ENCODE measurements at places on chromosomes 12 and 14.
A peak's percentile ranks its signal among the peaks of the same experiment; 100 is the strongest.

DNA sequence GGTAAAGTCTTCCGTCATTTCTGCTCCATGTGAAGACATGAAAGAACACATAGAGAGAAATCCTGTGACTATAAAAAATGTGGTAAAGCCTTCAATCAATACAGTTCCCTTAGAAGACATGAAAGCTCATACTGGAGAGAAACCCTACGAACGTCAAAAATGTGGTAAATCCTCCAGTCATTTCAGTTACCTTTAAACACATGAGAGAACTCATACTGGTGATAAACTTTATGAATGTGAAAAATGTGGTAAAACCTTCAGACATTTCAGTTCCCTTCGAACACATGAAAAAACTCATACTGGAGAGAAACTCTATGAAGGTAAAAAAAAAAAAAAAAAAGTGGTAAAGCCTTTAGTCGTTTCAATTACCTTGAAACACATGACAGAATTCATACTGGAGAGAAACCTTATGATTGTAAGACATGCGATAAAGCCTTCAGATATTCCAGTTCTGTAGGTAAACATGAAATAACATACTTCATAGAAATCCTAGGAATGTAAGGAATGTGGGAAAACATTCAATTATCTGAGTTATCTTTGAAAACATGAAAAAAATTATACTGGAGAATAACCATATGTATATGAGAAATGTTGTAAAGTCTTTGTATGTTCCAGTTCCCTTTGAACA, 60.4 kb downstream of the MAP4K5 start:
- DNase-seq: no peak

DNA sequence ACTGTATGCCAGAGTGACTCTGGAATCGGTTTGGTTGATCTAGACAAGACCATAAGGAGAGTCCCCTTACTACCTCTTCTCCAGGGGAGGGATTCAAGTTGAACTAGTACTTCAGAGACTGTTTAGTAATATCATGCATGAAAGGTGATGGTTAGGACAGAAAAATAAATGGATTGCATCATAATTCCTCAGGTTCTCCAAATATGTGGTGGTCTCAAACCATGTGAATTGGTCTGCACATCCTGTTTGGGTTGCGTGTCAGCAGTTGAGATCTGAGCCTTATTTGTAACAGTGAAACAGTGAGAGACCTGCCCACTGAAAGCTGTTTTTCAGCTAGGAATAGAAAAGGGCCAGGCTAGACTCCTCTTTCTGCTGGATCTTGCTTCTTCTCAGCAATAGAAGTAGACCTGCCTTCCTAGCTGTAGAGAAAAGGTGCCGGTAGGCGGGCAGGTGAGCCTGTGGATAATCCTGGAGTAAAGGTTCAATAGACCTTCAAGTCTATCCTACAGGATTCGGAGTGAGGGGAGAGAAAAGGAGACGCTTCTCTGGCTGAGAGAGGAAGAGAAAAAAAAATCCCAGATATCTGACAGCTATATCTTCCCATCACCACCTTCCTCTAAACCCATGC, 258.5 kb upstream of the E2F7 start:
- DNase-seq: no peak

GRCh38 chr12:81147292-81147919, 69.5 kb downstream of the ACSS3 start:
- no peak for DNase-seq

- peak; percentile 27 for DNase-seq
Measured at GRCh38 chr14:101823511-101824120, 62.1 kb downstream of the PPP2R5C start.

GRCh38 chr12:42410340-42410739, 84.4 kb downstream of the PPHLN1 start:
- no peak for DNase-seq

DNA sequence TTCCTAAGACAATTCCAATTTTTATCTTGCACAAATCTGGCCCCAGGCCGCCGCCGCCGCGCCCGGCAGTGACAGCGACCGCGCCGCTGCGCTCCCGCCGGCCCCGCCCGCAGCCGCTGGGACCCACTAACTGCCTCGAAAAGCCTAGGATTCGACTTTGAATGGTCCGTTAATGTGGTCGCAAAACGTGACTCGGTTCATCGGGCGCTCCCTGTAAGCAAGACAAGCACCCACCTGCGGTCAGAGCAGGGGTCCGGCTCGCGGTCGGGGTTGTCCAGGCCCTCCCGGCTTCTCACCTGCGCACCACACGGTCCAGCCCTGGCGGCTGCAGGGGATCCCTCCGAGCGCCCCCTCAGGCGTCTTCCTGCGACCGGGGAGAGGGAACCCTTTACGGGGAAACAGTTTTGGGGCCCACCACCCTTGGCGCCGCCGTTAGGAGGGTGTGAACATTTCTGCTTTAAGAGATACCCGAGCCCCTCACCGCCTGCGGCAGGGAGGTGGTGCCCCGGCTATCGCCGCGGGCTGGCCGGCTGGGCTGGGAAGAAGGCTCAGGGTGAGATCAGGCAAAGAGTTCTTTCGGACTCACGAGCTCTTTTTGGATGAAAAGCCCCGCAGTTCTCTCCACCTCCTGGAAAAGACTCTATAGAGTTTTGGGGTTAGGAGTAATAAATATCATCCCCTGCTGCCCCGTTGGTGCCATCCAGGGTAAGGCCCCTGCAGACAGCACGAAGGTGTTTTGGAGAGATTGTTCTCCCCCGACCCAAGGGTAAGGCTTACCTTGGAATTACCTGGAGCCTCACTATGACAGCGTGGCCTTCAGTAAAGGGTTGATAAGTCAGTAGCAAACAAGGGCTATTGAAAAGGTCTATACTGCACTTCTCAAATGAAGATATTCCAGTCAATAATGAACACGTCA, 13.6 kb upstream of the FOXJ2 start:
- peak; percentile 17 for DNase-seq

DNA sequence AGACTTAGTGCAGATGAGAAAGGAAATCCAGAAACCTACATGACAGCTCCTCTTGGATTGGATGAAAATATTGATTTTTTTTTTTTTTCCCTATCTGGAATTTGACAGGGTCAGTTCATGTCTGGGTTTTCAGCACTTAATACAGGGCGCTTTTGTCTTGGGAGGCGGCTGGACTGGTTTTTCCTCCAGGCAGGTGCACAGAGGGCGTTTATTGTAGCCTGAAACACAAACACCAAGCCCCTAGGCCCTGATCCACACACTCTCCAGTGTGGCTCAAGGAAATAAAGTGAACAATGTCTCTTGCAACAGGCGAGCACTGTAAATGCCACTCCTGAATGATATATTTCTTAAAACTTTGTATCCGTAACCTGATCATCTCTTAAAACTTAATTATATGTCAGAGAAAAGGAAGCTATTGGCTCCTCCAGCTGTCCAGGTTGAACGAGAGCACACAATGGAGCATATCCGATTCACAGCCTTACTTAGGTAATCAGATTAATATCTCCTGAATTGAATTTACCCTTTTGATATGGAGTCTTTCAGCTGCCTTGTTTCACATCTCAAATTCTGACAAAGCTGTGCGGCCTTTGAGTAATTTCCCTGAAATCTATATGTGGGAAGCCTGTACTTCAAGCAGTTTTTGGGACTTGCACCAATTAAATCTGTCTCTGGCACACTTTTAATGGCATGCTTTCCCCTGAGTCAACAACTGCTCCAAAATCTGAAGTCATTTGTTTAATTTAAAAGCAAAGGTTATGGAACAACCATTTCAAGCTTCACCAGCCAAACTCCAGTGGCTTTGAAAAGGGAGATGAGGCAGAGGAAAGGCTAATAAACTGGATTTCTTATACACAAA, 485.7 kb downstream of the ZFP36L1 start:
- no peak for DNase-seq

DNA sequence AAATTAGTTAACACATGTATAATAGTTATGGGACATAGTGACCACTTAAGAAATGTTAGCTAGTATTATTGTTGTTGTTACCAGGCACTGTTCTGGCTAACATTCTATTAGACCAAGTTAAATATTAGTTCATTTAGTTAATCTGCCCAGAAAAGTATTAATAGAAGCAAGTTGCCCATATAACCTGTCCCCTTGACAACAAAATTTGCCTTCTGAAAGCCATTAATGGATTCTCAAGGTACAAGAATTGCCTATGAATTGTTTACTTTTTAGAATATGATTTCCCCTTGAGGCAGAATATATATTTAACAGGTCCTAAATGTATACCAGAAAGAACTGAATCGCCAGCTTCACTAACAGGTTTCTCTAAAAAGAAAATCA, 167.3 kb upstream of the TMCC3 start:
- no peak for DNase-seq

- no peak for DNase-seq
Measured at GRCh38 chr14:52494444-52494843, 57.9 kb downstream of the TXNDC16 start.

DNA sequence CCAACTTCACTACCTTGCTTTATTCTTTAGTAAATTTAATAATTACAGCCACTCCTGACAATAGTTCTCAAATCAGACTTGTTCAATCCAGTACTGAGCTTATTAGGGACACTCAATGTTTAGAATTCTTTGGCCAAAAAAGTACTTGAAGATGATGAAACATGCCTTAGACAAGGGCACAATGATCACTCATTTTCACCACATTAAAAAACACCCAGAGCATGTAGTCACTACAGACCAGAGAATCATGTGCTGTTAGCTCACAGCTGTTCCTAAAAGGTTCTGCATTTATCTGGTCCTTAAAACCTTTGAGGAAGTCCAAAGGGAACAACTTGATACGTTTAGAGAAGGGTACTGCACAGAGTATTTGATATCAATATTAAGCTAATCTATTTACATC, 98.7 kb downstream of the INSM2 start:
- DNase-seq: no peak

DNA sequence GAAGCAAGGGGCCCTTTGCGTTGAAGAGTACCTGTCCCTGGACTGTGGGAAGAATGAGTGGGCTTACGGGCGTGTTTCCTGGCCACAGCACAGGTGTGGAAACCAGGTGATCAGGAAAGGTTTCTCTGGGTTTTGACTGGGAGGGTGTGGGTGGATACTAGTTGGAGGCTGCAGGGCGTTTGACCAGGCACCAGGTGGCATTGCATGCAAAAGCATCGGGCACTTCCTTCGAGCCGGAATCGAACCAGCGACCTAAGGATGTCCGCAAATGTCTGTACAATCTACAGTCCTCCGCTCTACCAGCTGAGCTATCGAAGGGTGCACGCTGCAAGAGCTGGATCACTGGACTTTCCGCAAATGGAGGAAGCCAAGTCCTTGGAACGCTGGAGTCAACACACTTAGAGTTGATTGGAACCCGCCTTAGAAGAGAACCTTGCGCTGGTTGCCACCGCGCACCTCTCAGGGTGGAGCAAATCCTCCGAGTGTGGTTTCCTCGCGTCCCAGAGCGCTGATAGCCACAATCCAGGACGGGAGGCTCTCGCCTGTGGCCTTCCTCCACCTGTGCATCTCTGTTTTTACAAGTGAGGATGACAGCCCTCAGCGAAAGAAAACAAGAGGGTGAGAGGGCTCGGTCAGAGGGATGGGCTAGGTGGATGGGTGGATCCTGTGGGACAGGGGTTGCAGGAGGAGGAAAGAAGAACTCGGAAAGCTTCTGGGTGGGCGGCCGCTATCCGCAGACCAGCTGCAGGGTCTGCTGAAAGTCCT, 21.2 kb upstream of the RNASE4 start:
- DNase-seq: peak; percentile 80

DNA sequence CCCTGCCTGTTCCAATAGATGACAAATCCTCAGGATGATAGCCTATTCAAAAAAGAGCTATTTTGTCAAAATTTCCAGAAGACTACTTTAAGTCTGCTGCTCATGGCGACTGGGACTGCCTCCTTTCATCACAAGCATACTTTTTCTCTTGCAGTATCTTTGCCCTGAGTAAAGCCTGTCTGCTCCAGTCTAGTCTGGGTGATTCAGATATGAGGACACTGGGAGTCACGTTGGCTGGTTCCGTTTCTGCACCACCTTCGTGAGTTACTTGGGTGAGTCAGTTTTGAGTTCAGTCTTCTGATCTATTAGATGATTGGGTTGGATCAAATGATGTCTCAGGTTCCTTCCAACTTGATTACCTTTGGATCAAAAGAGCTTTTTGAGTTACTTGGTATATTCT, 301.3 kb upstream of the STXBP6 start:
- DNase-seq: no peak

Data from stimulated activated naive B cell treated with anti-CD40 and anti-IgM and Interleukin-4, amounts not matched to agents 10 μg/mL and 1 μg/mL and 100 μg/mL, for 72 hours (primary cell).